Stimulated activated CD8-positive, alpha-beta memory T cell treated with anti-CD3 and anti-CD28 coated beads, Interleukin-4, amount 100 ng/mL, for 4 hours (primary cell): ENCODE measurements at places on chromosomes 5 and 9.

DNA sequence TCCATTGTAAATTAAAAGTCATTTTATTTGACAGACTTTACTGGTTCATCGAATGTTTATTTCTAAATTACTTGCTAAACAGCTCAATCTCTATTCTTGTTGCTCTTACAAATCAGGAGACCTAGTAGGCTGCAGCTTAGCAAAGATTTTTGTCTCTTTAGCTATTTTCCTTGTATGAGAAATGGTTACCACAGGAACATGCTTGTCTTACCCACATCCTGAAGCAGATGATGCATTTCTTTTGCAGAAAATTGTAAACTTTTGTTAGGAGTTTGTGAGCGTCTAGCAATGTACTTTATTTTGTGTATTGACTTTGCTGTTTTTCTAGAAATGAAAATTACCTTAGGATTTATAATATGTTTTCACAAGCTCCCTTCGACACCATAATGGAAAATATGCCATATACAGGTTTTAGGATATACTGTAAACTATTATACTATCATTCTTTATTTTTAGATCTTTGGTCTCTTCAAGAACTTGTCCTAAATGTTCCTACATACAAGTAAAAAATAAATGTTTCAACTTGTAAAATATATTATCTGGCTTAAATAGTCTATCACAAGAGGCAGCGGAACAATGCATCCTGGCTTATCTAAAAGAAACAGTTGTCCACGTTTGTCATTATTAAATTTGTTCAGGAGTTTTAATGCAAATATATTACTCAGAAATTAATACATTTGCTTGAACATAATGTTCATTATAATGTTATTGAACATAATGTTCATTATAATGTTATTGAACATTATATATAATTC, 54.1 kb downstream of the SPEF2 start:
- DNase-seq = no peak

GRCh38 chr5:159010661-159011442, 88.9 kb downstream of the EBF1 start:
- DNase-seq = no peak

- DNase-seq = peak; percentile 84
These were observed 2.2 kb downstream of the AKNA start for GRCh38 chr9:114385397-114386181.

DNA sequence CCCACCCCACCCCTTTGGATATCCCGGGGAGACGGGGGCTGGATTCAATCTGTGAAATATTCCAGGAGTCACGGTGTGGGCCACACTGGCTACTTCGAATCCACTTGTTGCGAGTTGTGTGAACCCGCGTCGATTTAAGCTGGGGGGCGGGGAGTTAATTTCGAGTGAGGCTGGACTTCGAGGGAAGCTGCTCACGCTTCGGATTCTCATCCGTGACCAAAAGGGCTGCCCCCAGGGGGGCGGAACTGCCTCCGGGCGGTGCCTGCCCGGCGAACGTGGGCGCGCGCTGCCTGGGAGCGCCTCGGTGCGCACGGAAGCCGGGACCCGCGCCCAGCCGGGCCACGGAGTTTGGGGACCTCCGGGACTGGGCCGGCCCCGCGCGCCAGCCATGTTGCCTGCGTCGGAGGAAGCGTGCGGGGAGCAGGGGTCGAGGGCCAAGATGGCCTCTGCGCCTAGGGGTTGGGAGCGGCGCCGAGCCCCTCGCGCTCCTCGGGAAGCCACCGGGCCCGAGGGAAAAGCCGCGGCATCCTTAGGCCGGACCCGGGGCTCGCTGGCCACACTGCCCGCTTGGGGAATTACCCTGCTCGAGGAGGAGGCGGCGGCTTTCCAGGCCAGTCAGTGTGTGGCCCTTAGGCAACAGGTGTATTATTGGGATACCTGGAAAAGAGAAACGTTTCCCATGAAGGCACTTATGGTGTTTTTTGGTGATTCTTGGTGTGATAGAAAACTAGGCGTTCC, 975 bp downstream of the OCLN start:
- no peak for DNase-seq

DNA sequence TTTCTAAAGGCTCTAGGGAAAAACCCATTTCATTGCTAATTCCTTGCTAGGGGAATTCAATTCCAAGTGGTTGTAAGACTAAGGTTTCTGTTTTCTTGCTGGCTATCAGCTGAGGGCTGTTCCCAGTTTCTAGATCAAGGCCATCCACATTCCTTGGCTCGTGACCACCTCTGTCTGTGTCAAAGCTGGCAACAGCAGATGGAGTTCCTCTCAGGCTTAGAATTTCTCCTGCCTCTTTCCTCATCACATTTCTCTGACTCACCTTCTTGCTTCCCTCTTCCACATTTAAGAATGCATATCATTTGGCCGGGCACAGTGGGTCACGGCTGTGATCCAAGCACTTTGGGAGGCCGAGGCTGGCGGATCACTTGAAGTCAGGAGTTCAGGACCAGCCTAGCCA, 19.0 kb downstream of the DAB2IP start:
- DNase-seq = no peak
